ENCODE measurements at places on chromosomes 13 and 19. TPM values are rescaled to one million over a fixed set of nuclear protein-coding genes. Genes with fewer than 3 reads are reported as not detected.

Gene SHC2
- not detected for total RNA-seq

DNA sequence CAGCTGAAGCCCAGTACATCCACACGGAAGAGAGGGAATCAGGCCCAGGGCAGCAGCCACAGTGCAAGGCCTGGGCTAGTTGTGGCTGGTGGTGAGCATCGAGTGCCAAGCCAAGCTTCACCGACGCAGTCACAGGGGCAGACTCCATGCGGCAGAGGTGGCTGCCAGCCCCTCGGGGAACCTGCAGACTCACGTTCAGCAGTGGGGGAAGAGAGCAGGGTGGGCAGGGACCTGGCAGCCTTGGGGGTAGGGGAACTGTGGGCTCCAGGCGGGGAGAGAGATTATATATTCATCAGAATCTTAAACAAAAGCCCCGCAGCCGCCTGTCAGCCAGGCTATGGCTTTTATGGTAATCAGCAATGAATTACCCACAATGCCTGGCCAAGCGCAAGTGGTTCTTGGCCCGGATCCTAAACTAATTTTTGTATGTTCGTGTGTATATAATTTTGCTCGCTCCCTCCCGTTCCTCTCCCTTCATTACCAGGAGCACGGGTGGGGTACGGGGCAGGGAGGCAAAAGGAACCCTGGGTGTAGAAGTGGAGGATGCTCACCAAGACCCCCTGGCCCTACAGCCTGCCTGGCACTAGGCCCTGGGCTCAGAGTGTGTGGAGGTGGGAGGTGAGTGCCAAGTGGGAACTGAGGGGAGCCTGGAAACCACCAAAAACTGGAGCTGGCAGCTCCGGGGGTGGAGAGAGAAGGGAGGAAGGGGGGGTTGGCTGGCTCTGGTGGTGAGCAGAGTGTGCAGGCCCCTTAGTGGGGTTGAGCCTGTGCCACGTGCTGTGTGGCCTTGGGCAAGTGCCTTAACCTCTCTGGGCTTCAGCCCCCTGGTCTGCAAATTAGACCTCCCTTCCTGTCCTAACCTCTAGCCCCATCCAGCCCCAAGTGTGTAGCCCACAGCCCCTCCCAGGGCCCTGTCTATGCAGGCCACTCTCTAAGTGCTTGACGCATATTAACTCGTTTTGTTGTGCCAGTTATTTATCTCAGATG, 31.9 kb downstream of the PTPRS start:
- DNase-seq: no peak
- no peaks in the 10 kb centered on the region for H3K4me1 ChIP-seq
- H3K36me3 ChIP-seq: no peaks in the 10 kb centered on the region
- H3K27me3 ChIP-seq: peaks cover 4% of the 10 kb centered on the region
- H3K4me3 ChIP-seq: no peak overlapping the region

Gene PSMD8
- total RNA-seq: 224 TPM

Gene CD70
- 10.7 TPM for total RNA-seq

DNA sequence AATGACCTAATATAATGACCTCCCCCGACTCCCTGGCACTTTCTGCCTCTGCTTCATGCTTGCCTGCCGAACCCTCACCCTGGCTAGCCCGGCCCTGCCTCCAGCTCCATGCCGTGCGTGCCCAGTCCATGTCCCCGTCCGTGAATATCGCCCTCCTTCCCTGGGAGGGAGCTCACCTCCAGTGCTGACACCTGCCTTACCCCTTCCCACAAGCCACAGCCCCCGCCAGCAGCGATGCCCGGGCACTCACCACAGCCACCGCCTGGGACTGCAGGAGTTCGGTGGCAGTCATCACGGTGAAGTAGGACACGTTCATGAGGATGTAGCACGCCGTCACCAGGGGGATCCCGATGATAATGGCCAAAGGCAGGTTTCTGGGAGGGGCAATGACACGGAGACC, 10.0 kb downstream of the SLC7A9 start:
- H3K4me1 ChIP-seq: no peaks in the 10 kb centered on the region
- no peak overlapping the region for H3K27ac ChIP-seq
- no peaks in the 10 kb centered on the region for H3K27me3 ChIP-seq
- DNase-seq: no peak
- H3K36me3 ChIP-seq: no peaks in the 10 kb centered on the region
- no peak overlapping the region for H3K4me3 ChIP-seq

DNA sequence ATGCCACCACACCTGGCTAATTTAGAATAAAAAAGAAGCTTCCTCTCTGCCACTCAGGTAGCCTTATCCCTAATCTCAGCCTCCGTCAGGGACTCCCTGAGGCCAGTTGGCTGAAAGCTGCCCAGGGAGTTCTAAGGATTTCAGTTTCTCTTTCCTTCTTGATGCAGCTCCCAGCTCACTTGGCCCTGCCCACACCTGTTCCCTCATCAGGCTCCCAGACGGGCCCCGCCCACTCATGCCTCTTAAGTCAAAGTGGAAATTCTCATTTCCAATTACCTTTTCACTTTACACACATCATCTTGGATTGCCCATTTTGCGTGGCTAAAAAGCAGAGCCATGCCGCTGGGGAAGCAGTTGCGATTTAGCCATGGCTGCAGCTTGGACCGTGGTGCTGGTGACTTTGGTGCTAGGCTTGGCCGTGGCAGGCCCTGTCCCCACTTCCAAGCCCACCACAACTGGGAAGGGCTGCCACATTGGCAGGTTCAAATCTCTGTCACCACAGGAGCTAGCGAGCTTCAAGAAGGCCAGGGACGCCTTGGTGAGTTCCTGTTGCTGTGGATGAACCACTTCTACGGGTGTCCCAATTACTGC, at the start of gene IFNL1:
TSS of gene IFNL1 (plus strand) at position 353 of the 591 bp plus-strand sequence. CDS start at position 368, 15 bp downstream.
- no peaks in the 10 kb centered on the region for H3K27me3 ChIP-seq
- no peaks in the 10 kb centered on the region for H3K36me3 ChIP-seq
- no peak within 1 kb of the TSS for H3K27ac ChIP-seq

GRCh38 chr13:44764302-44764692, 188.2 kb upstream of the TSC22D1 start:
- DNase-seq: no peak
- H3K4me3 ChIP-seq: no peak overlapping the region
- peaks cover 19% of the 10 kb centered on the region for H3K4me1 ChIP-seq
- no peaks in the 10 kb centered on the region for H3K27me3 ChIP-seq
- no peaks in the 10 kb centered on the region for H3K36me3 ChIP-seq

GRCh38 chr13:83592095-83592494, 290.2 kb downstream of the SLITRK1 start:
- DNase-seq: no peak
- no peaks in the 10 kb centered on the region for H3K4me1 ChIP-seq
- no peaks in the 10 kb centered on the region for H3K36me3 ChIP-seq
- H3K27ac ChIP-seq: no peak overlapping the region

DNA sequence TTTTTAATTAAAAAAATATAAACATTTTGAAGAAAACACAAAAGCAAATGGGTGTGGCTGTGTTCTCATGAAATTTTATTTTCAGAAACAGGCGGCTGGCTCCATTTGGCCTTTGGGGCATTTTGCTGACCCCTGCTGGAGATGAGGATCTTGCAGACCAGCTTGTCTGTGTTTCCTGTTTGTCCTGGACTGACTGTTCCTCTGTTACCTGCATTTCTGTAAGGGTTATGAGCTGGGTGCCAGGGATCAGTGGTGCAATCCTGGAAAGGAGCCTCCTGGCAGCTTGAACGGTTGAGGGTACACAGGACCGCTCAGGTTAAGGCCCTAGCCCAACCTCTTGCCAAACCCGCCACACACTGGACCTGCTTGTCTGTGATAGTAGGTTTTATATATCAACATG, 49.9 kb downstream of the ZNF787 start:
- H3K4me1 ChIP-seq: peaks cover 7% of the 10 kb centered on the region
- peaks cover 6% of the 10 kb centered on the region for H3K27me3 ChIP-seq
- no peak for DNase-seq
- H3K4me3 ChIP-seq: no peak overlapping the region

Gene KIR3DL1
- not detected for total RNA-seq

Gene CCL25
- not detected for total RNA-seq

- H3K27ac ChIP-seq: no peak overlapping the region
- no peak for DNase-seq
- peaks cover 12% of the 10 kb centered on the region for H3K27me3 ChIP-seq
- no peak overlapping the region for H3K4me3 ChIP-seq
- no peaks in the 10 kb centered on the region for H3K4me1 ChIP-seq
- H3K36me3 ChIP-seq: no peaks in the 10 kb centered on the region
Observed at GRCh38 chr13:78700121-78700910, 41.4 kb upstream of the OBI1 start.

DNA sequence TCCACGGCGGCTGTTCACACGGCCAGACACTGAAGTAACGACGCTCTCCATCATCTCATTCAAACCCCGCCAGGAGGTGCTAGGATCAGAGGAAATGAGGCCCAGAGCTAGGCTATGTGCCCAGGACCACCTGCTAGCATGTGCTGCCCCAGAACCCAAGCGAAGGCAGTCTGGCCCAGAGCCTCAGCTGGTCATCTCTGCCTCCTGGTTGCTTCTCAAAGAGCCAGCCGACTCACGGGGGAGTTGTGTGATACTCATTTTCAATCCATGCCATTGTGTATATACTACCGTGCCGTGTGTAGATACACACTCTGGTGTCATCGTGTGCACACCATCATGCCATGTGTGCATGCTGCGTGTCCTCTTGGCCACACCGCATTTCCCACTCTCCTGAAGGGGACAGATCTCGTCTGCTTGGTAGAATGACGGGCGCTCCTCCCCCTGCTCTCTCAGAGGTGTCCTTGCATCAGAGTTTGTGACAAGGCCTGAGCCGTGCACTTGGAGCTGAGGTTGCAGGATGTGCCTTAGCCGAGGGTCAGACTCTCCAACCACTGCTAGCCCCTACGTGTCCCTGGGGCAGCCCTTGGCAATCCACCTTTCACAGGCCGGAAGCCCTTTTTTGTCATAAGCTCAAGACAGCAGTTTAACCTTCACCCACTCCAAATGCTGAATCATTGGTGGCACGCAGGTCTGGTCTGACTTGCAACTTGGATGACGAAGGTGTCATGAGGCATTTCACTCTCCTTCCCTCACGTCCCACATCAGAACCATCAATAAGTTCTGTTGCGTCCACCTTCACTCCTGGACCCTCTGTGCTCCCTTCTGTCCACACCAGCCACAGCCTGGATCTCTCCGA, 130.4 kb downstream of the CRYL1 start:
- H3K36me3 ChIP-seq: no peaks in the 10 kb centered on the region
- H3K27ac ChIP-seq: no peak overlapping the region
- no peak overlapping the region for H3K4me3 ChIP-seq
- no peaks in the 10 kb centered on the region for H3K4me1 ChIP-seq
- no peak for DNase-seq
- no peaks in the 10 kb centered on the region for H3K27me3 ChIP-seq

DNA sequence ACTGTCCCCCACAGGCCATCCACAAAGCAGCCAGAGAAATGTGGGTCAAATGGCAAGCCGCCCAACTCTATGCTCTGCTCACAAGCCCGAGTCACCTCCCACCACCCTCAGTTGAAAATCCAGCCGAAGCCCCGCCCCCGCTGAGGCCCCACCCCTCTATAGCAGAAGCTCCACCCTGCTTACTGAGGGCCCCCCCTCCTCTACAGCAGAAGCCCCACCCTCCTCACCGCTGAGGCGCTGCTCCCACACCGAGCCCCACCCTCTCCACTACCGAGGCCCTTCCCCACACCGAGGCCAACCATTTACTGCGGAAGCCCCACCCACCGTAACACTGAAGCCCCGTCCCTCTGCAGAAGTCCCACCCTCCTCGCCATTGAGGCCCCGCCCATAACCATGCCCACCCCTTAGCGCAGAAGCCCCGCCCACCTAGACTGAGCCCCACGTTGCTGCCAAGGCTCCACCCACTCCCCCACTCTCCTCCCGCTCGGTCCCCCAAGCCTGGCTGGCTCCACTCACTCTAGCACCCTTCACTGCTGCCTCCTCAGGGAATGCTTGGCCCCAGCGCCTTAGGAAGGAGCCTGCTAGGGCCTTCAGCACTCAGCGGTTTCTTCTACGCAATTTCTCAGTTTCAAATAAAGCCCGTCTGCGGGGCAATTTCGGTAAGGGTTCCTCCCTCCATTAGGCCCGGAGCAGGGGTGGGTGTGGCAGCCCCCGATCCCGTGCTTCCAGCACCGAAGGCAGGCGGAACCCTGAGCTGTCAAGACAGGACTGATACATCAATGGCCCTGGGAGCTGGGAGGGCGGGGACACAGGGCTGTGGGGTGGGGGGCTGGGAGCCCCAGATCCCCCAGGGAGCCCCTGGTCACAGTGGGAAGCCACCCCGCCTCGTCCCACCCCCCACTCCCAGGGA, 9.0 kb upstream of the MYDGF start:
- no peak overlapping the region for H3K4me3 ChIP-seq
- H3K27me3 ChIP-seq: no peaks in the 10 kb centered on the region
- peak; percentile 20 for DNase-seq
- H3K4me1 ChIP-seq: no peaks in the 10 kb centered on the region

Gene ZNF573
- 7.8 TPM for total RNA-seq

Gene ZNF543
- 4.0 TPM for total RNA-seq

GRCh38 chr19:39265321-39265916, 2.8 kb upstream of the IFNL2 start:
- DNase-seq: peak; percentile 15
- H3K27ac ChIP-seq: no peak overlapping the region
- peaks cover 25% of the 10 kb centered on the region for H3K27me3 ChIP-seq
- no peaks in the 10 kb centered on the region for H3K36me3 ChIP-seq
- no peaks in the 10 kb centered on the region for H3K4me1 ChIP-seq

Gene C13orf42
- total RNA-seq: not detected

Gene IGFL1
- not detected for total RNA-seq

Gene CEACAM19
- 0.57 TPM for total RNA-seq

GRCh38 chr19:55149078-55150003, at the start of gene TNNT1:
Gene TNNT1, minus strand, starts transcription at chr19:55149206. Its CDS starts 2,049 bp downstream, at chr19:55147157.
- H3K36me3 ChIP-seq: no peaks in the 10 kb centered on the region
- peaks cover 10% of the 10 kb centered on the region for H3K4me1 ChIP-seq
- no peak for DNase-seq
- H3K4me3 ChIP-seq: no peak within 1 kb of the TSS
- no peak within 1 kb of the TSS for H3K27ac ChIP-seq

Gene KLK4
- total RNA-seq: not detected

Gene OXGR1
- total RNA-seq: not detected

DNA sequence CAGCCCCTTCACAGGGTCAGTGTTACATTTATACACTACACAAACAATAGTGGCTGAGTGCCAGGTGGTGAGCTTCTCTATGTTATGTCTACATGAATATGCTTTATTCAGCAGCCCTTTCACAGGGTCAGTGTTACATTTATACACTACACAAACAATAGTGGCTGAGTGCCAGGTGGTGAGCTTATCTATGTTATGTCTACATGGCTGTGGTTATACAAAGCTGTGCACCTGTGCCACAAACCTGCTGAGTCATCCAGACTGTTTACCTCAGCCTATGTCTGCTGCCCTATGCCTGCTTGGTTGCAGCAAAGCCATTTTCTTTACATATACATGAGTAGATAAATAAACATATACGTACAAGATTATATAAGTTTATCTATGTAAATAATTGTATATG, 76.5 kb downstream of the ZNF726 start:
- DNase-seq: no peak
- H3K36me3 ChIP-seq: peaks cover 3% of the 10 kb centered on the region
- no peaks in the 10 kb centered on the region for H3K27me3 ChIP-seq
- H3K4me3 ChIP-seq: no peak overlapping the region
- no peak overlapping the region for H3K27ac ChIP-seq
- peaks cover 12% of the 10 kb centered on the region for H3K4me1 ChIP-seq

GRCh38 chr13:110238818-110239195, 68.2 kb downstream of the COL4A1 start:
- H3K27me3 ChIP-seq: peaks cover 15% of the 10 kb centered on the region
- DNase-seq: no peak
- H3K27ac ChIP-seq: no peak overlapping the region
- H3K4me3 ChIP-seq: no peak overlapping the region
- no peaks in the 10 kb centered on the region for H3K36me3 ChIP-seq

Gene STXBP2
- 109 TPM for total RNA-seq

- H3K36me3 ChIP-seq: no peaks in the 10 kb centered on the region
- H3K27me3 ChIP-seq: no peaks in the 10 kb centered on the region
- H3K4me1 ChIP-seq: no peaks in the 10 kb centered on the region
- H3K27ac ChIP-seq: no peak overlapping the region
- H3K4me3 ChIP-seq: no peak overlapping the region
- DNase-seq: no peak
Observed at GRCh38 chr13:65638572-65639168, 1591.5 kb downstream of the PCDH9 start.

Gene MTUS2
- total RNA-seq: not detected

All from activated CD4-positive, alpha-beta memory T cell treated with anti-CD3 and anti-CD28 coated beads for 36 hours (primary cell).